ENCODE measurements at places on chromosomes 7 and 10.

DNA sequence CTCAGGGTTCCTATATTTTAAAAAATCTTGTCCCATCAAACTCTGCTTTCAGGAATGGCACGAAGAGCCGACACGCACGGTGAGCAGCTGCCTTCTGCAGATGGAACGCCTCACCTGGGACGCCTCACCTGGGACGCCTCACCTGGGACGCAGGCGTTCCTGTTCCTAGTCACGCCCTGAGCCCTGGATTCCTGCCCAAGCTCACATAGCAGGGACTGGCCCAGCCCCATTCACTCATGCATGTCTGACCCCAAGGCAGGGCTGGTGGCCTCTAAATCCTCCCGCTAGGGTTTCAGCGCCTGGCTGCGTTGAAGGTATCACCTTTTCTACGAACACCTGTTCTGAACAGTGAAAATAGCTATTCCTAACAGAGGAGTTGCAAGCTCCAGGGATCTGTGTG, 49.8 kb downstream of the CARD11 start:
- DNase-seq = no peak

DNA sequence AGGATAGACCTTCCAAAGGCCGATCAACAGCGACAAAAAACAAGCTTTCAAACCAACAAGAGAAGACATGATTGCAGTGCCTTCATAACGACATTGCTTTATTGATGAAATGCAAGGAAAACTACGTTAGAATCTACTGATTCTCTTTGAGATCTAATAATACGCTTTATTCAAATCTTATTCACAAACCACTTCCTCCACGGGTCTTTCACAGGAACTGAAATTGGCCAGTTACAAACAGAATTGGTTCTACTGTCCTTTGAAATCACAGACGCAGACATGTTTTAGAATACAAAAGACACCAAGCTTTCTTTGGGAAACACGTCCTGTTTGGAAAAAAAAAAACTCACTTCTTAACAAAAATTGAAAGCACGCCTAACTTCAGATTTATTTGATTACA, 74.7 kb upstream of the SEPHS1 start:
- no peak for DNase-seq

DNA sequence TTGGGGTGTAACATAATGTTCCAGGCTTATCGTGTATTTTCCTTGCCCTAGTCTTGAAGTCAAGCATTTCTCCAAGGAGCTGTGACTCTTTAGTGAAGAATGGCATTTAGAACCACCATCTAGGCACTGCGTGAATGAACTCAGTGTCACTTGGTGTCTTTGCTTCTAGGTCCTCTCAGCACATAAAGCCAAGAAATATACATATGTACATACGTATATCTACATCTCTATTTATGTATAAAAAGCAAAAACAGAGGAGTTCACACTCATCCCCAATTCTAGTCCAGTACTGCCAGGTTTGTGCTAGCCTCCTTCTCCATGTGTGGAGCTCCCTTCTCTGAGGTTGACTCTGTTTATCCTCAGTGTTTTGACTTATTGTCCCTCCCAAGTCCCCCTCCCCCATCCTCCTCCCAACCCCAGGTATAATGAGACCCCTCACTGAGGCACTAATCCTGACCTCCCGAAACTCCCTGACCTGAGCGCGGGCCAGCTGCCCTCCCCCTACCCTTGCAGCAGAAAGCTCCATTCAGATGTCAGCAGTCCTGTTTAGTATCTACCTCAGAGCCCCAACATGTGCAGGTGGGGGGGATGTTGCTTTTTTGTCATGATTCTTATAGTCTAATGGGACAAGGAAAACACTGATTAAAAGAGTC, 61.5 kb downstream of the GDI2 start:
- DNase-seq = no peak

DNA sequence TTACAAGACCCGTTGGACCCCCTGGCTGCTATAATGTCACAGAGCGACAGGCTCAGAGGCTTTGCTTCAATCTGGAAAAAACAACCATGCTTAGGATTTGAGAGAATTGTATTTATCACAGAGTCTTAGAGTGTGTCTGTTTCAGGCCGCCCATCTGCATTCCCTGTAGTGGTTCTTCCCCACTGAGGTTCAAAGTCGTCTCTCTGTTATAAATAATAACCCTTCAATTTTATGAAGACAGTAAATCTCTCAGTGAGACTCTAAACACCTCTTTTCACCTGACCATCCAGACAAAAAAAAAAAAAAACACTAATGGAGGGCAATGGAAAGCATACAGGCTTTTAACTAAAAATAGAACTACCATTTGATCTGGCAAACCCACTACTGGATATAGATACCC, 565.4 kb upstream of the AUTS2 start:
- no peak for DNase-seq

DNA sequence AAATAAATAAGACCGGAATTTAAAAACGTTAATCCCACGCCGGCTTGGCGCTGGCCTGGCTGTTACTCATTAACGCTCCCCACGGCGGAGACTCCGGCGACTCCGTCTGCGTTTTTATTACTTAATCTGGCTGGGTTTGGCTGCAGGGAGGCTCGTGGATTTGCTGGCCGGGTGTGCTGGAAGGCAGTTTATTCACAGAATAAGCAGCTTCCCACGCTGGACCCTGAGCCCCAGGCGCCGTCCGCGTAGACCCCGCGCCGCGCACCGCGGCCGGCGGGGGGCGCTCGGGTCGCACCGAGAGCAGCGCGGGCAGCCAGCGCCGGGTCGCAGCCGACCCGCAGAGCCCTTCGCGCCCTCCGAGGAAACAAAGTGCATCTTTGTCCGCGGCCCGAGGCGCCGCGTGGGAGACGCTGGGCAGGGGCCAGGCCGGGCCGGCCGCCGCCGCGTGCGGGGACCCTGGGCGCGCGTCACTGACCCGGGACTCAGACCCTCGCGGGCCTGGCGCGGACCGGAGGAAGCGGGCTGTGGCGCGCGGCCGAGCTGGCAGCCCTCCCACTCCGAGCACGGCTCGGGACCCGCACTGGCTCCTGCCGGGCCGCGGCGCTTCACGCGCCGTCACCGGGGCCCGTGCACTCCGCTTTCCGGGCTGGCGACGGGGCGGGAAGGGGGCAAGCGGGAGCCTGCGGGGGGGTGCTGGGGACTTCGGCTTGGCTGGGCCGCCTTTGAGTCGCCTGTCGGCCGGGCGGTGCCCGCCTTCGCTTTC, 587 bp upstream of the GRK5 start:
- peak; percentile 51 for DNase-seq

GRCh38 chr7:115635376-115635775, 395.2 kb downstream of the TFEC start:
- DNase-seq = no peak

DNA sequence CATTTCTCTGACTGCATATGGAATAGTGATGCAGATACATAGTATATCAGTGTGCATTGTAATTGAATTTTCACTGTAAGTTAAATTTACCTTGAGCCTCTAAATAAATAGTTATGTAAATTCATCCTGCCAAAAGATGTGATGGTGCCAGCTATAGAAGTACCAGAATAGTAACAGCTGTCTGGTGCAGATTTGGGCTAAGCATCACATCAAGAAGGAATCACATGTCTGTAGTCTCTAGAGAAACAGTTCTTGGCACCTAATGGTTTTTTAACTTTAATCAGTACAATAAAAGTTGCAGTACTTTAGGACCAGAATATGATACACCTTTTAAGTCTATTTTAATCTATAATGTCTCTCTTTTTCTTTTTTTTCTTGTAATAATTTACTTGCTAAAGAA, 17.4 kb downstream of the PLEKHA1 start:
- no peak for DNase-seq

DNA sequence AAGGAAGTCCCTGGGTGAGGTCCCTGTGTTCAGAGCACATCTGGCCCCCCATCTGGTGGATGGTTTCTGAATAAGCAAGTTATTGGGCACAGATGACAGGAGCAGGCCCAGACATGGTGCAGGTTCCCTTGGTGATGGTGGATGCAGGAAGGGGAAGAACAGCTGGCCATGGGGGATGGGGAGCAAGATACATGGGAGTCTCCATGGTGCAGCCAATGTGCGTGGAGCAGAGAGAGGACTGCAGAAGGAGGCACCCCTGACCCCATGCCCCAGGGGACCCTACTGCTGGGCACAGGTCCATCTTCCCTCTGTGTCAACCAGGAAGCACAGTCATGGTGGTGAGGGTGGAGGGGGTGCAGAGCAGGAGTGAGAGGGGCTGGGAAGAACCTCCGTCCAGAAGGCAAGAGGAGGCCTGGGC, 43.8 kb upstream of the RABGEF1 start:
- peak; percentile 35 for DNase-seq

GRCh38 chr7:50217401-50217800, 87.1 kb upstream of the IKZF1 start:
- no peak for DNase-seq

DNA sequence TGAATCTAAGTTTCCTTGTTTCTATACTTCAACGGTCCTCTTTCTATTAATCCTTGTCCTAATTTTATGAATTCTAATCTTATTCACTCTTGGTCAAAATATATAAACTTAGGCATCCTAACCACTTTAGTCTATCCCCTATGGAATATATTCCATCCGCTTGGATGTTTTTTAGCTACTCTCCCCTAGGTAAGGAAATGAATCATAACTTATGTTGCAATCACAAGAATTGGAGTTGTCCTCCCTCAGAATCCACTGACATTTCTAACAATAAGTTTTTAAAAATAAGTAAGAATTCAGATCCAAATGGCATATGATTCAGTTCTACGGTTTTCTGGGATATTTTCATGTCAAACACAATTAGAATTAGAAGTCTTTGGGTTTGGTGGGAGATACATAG, 1081.6 kb downstream of the SORCS1 start:
- no peak for DNase-seq

DNA sequence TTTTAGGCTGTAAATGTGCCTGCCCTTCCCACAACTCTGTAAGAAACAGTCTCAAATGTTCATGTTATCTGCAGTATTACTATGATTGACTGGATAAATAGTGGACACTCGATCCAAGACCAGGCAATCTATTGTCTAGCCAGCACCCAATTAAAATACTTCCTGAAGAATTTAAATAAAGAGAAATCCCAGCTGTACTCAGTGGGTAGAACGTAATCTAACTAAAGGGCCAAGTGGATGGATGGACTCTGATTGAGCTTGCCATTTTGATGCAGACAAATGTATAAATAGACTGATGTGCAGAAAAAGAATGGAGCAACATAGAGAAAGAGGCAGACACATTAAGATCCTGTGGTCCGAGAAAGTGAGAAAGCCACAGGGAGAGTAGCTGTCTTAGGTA, 158.0 kb downstream of the IPMK start:
- DNase-seq = no peak

- peak; percentile 78 for DNase-seq
Observed at GRCh38 chr7:100568896-100569844, 4.5 kb downstream of the SAP25 start.

- no peak for DNase-seq
Observed at GRCh38 chr7:6359734-6360133, 87.3 kb upstream of the CYTH3 start.

DNA sequence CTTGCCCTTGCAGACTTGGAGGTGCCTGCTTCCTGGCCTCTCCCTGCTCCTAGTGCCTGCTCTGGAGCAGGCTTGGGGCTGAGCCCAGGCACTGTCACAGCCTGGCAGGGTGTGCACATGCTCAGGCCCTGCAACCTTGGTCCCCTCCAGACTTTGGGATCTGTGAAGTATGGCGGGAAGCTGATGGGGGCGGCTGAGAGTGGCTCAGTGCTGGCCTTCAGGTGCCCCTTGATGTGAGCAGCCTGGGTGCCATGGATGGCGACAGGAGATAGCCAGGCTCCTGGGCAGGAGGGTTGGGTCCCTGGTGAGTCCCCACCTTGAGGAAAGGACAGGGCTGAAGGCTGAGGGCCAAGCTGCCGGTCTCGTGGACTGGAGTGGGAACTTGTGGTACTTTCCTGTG, 700.4 kb upstream of the KCND2 start:
- DNase-seq = no peak

GRCh38 chr7:139182363-139182762, 48.7 kb upstream of the UBN2 start:
- no peak for DNase-seq

DNA sequence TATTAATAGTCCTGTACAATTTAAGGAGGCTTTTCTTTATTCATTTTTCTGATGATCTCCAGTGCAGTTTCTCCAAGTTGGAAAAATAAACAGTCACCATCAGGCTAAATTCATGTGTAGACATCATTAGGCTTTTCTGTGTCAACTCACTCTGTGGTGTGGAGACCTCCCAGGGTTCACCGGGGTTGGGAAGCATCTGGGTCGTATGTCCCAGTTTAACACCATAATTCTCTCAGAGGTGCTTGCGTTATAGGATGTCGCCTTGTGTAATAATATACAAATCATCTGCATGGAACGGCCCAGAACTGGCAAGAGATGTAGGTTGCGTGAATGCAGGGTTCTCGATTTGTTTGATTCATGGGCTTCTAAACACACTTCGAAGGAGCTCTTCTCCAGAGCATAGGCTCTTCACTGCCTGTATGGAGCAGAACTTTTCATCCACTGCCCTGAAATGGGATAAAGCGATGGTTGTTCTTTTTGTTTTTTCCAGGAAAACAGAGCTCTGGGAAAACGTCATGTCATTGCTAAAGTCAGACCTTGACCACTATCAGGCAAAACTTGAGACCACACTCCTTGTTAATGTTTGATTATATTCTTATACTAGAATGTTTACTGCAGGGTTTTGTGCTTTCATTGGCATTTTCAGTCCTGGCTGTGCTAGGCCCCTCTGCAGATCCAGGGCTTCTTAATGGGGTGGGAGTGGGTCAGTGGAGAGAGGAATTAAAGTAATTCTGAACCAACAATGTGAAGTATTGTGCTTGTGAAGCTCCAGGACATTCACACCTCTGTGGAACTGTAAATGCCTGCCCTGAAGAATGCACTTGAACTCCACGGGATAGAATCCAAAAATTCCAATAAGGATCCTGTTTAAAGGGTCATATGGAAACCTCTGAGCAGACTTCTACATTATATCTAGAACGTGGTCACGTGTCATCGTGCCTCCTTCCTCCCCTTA, 172.8 kb downstream of the TRIL start:
- DNase-seq = no peak

DNA sequence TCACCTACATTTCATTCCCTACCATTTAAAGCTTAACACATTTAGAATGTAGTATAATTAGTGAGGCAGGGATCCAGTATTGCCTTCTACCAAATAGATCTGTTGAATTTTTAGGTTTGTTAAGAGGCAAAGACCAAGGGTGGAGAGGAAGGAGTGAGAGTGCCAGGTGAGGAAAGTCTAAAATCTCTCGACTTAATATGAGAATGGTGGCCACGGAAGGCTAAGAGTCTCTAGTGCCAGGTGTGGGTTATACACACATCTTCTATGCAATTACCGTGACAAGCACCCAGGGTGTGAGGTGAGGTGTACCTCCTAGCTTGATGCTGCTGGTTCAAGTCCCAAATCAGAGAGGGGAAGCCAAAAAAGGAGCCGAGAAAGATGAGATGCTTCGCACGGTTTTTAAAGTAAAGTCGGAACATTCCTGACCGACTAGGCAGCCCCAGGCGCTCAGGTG, 439 bp downstream of the IQUB start:
- DNase-seq = no peak

GRCh38 chr10:103145046-103145445, 48.0 kb downstream of the NT5C2 start:
- DNase-seq = no peak
